ENCODE measurements at places on chromosomes 7 and 10.

DNA sequence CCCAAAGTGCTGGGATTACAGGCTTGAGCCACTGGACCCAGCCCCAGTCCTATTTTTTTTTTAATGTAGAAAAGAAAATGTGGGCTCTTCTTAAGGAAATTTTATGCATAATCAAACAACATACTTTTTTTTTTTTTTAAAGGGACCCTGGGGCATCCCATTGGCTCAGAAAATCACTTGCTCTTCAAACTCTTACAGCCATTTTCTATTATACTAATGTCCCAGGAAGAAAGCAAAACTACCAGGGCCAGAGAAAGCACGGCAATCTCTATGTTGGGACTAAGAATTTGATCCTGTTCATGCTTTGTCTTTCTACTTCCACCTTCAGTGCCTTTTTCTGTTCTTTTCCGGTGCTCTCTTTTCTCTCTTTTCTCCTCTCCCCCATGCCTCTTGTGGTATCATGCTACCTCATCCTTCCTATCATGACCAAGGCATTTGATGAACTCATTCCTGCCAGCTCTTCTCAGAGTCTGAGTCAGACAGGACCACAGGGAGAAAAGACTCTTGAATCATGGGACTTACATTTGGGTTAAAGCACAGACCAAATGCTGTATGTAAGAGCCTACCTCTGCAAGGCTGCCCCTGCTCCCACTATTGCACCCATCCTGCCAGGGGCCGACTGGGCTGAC lies 76.4 kb upstream of the CCNY start:
- no peak for DNase-seq

GRCh38 chr7:98365863-98366561 lies 34.9 kb downstream of the BAIAP2L1 start:
- no peak for DNase-seq

DNA sequence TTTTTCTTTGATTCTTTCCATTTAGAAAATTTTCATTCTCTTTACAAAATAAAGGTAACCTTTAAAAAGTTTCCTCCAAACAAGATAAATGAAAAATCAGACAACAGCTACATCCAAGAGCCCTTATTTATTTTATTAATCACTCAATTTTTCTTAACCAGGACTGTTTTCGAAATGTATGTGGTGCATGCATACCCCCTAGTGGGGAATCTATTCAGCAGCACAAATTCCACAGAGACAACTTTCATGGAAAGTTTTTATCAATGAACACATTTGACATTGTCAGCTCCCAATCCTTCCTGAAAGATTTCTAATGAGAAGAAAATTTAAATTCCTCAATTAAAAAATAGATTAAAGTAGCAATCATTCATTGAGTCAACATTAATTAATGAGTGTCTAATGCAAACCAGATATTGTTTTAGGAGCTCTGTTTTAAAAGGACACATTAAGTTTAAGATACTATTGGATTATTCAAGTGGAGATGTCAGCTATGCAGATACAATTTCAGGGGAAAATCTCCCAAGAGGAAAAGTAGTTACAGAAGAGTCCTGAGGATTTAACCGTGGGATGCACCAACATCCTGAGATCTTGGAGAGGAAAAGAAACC lies 5.2 kb upstream of the HTR7 start:
- DNase-seq = no peak

GRCh38 chr10:132136097-132136521 lies 50.6 kb upstream of the DPYSL4 start:
- no peak for DNase-seq

DNA sequence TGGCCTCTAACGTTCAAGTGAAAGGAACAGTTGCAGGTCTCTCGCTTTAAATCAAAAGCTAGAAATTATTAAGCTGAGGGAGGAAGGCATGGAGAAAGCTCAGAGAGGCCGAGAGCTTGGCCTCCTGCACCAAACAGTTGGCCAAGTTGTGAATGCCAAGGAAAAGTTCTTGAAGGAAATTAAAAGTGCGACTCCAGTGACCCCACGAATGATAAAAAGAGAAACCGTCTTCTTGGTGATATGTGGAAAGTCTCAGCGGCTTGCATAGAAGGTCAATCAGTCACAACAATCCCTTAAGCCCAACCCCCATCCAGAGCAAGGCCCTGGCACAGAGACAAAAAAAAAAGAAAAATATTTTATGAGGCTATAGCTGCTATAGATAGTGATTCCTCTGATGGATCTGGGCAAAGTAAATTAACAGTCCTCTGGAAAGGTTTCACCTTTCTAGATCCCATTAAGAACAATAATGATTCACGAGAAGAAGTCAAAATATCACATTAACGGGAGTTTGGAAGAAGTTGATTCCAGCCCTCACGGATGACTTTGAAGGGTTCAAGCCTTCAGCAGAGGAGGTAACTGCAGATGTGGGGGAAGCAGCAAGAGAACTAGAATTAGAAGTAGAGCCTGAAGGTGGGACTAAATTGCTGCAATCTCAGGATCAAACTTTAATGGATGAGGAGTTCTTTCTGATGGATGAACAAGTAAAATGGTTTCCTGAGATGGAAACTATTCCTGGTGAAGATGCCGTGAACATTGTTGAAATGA lies 42.5 kb upstream of the INPP5A start:
- DNase-seq = no peak

- no peak for DNase-seq
Measured at GRCh38 chr7:158706273-158706704, 1.7 kb upstream of the NCAPG2 start.

DNA sequence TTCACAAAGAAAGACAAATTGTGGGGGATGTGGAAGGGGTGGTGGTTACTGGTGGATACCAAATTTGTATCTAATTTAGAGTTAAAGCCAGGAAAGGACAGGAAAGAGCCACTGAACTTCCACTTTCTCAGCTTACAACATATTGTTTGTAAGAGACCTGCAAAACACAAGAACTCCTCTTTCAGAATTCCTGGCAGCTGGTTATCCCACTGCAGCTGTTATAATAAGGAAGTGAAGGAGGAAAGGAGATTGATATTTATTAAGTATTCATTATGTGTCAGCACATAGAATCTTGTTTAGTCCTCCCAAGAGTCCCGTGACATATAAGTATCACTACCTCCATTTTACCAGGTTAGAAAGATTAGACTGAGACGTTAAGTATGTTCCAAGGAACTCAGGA lies 481.7 kb downstream of the PHTF2 start:
- no peak for DNase-seq

GRCh38 chr7:24325708-24326107 lies 41.7 kb downstream of the NPY start:
- no peak for DNase-seq
